Effector CD8-positive, alpha-beta T cell (primary cell): ENCODE measurements at places on chromosomes 2 and 18.

- DNase-seq, result no peak
These were observed 54.8 kb upstream of the TUBA3E start for GRCh38 chr2:130252880-130253645.

- no peak for DNase-seq
These were observed 61.4 kb upstream of the DNER start for GRCh38 chr2:229775614-229776313.

DNA sequence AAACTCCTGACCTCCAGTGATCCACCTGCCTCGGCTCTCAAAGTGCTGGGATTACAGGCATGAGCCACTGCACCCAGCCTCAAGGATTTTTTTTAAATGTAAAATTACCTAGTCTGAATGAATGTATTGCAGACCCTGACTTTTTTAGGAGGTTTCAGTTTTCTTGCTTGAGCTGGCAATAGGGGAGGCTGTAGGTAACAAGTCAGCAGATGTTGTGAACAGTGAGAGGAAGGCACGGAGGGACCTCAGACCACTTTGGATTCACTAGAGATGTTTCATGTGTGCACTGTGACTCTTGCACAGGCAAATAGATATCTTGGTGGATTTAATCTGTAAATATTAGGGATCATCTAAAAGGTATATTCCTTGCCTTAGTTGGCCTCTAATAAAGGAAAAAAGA is 6.4 kb downstream of the NDUFV2 start:
- DNase-seq, result no peak

DNA sequence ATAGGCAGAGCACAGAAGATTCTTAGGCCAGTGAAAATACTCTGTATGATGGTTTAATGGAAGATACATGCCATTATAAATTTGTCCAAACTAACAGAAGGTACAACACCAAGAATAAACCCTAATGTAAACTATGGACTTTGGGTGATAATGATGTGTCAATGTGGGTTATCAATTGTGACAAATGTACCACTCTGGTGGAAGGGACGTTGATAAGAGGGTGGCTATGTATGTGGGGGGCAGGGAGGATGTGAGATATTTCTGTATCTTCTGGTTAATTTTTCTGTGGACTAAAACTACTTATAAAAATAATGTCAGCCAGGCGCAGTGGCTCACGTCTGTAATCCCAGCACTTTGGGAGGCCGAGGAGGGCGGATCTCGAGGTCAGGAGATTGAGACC is 86.2 kb downstream of the HNRNPLL start:
- no peak for DNase-seq

GRCh38 chr18:44786688-44787087 is 106.0 kb downstream of the SETBP1 start:
- no peak for DNase-seq

DNA sequence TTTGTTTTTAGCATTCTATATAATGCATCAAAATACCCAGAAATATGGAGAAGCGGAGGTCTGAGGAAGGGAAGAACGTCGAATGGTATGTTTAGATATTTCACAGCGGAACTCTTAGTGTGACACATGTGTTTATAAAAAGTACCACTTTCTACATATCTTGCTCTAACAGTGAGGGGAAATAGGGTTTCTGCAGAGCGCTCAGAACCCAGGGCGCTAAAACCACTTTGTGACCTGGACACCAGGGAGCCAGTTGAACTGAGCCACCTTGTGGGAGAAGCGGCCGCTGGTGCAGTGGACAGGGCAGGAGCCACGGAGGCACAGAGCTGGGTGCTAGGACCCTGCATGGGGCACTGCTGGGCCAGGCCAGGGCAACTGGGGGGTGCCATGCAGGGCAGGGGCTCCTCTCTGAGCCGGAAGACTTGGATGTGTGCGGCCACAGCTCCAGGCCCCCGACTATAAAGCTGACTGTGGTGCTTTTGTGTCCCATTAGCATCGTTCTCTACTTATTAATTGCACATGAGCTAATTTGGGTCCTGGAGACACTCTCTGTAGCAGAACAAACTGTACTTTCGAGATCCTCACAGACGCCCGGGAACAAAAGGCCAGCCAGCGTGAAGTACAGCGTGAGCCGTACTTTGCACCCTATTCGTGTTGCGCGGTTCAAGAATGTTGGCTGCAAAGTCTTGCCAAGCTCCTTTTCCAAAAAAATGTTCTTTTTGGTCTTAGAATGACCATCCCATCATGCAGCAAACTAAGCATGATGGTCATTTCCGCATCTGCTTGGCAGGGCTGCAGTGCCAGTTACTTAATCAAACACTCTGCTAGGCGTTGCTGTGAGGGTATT is 151.9 kb upstream of the ALKAL2 start:
- DNase-seq, result no peak

- DNase-seq, result no peak
These were observed 195.7 kb downstream of the NBAS start for GRCh38 chr2:15365411-15365810.

GRCh38 chr2:62216616-62217015 is 20.7 kb downstream of the B3GNT2 start:
- DNase-seq, result no peak

DNA sequence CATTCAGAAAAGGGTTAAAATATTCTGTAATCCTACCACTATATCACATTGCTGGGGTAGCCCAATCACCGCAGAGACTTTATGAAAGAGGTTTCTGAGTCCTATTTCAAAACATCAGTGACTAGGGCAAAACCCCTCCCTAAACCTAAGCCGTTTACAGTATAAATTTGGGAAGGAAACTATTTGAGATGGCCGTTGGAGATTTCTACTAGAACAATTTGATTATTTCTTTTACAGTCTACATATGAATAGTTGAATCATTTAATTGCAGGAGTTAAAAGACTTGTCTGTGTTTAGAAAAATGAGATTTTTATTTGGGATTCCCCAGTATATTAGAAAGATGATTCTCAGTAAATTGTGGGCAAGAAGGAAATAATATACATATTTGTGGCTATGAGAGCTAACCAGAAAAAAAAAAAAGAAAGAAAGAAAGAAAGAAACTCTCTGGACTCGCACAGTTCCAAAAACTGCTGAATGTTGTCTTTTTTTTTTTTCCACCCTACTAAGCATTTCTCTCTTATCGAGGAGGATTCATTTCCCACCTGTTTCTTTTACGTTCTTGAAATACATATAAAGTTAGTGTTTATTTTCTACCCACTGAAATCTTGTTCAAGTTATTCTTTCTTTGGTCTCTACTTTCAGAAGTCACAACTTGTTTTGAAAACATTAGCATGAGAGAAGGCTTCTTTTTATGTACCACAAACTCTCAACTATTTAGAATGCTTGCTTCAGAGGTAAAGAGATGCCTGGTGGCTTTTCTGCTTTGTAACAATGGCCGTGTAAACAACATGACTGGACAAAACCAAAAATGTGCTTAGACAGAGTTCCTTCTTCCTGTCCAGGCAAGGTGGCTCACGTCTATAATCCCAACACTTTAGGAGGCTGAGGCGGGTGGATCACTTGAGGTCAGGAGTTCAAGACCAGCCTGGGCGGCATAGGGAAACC is 65.9 kb downstream of the BCL2 start:
- DNase-seq, result no peak

DNA sequence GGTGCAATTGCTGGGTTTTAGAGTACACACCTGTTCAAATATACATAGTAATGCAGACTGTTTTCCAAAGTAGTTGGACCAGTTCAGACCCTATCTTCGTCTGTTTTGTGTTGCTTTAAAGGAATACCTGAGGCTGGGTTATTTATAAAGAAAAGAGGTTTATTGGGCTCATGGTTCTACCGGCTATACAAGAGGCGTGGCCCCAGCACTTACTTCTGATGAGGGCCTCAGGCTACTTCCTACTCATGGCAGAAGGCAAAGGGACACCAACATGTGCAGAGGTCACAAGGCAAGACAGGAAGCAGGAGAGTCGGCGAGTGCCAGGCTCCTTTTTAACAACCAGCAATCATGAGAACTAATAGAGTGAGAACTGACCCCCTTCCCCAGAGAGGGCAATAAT is 21.9 kb upstream of the EMILIN2 start:
- no peak for DNase-seq

GRCh38 chr18:39208729-39209128 is 1643.1 kb upstream of the CELF4 start:
- no peak for DNase-seq

- DNase-seq, result peak; percentile 34
These were observed 790 bp upstream of the ACAA2 start for GRCh38 chr18:49814147-49814499.

DNA sequence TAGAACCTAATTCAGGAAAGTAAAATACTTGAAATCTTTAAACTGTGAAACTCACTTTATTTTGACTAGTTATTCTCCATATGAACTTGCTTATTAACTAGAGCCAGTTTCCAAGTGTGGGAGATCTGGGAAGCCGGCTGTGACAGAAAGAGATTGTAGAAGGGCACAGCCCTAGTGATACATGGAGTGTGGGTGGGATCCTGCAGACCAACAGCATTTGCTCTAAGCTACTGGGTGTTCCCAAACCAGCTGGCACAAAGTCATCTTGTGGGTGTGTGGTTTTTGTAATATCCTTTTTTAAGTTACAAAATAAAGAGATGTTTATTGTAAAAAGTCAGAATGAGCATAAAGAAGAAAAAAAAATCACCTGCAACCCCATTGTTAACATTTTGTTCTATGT is 3.4 kb downstream of the DUSP19 start:
- no peak for DNase-seq

DNA sequence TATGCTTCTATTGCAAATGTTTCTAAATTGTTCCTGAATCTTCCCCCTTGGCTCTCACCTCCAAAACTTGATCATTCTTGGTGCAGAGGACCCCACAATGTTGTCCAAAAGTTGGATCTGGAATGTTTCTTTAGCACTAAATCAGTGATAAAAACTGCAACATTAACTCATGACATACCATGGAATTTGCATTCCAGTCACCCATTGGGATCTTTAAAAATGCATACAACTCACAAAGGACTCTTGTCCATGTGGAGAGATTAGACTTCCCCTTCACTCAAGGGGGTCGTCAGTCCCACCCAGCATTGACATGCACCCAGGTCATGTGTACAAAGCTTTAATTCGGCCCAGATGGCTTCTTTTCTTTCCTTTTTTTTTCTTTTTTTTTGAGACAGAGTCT is 169.3 kb downstream of the SETBP1 start:
- no peak for DNase-seq

DNA sequence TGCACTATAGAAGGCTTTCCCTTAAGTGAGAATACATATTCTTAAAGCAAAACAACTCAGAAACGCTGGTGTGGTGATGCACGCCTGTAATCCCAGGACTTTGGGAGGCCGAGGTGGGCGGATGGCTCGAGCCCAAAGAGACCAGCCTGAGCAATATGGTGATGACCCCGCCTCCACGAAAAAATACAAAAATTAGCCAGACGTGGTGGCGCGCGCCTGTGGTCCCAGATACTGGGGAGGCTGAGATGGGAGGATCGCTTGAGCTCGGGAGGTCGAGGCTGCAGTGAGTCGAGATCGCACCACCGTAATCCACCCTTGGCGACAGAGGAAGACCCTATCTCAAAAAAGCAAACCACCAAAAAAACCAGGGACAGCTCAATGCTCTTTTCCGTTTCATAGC is 750 bp upstream of the CCDC150 start:
- no peak for DNase-seq

DNA sequence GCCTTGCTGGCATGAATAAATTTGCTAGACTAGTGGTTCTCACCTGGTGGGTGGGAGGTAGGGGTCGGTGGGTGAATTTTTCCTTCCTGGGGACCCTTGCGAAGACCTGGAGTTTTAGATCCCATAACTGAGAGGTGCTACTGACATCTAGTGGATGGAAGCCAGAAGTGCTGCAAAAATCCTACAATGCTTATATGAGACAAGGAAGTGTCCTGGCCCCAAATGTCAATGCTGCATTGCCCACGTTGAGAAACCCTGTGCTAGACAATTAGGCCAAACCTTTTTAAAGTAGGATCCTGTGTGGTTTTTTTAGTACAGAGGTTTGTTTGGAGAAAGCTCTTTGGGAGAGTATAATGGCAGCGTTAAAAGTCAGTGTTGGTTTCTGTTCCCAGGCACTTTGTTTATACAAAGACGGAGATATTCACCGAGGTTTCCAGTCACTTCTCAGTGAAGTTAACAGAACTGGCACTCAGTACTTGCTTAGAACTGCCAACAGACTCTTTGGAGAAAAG is 9.6 kb downstream of the SERPINB8 start:
- peak; percentile 5 for DNase-seq

GRCh38 chr2:143717053-143717452 is 587.8 kb downstream of the ARHGAP15 start:
- no peak for DNase-seq

DNA sequence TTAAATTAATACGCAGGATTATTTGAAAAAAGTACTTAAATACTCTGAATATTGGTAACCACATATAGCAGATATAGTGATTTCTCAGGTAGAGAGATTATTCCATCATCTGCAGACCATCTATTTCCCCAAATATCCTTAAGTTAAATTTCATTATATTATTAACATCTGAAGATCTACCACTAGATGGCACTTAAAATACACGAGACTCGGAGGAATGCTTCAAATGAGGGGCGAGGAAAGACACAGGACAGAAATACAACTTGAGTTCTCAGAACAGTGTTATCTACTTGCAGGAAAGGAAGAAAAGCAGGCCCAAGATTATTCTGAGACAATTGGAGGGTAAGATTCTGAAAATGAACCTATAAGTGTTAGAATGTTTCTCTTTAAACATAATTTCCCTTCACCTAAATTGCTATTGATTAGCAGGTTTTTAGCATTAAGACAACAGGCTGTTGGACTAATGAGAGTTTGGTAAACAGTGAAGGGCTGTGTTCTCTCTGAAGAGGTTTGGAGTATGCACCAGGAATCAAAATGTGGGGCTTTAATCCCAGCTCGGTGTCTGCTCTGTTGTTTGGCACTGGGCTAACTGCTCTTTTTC is 76.9 kb upstream of the GCFC2 start:
- DNase-seq, result no peak

DNA sequence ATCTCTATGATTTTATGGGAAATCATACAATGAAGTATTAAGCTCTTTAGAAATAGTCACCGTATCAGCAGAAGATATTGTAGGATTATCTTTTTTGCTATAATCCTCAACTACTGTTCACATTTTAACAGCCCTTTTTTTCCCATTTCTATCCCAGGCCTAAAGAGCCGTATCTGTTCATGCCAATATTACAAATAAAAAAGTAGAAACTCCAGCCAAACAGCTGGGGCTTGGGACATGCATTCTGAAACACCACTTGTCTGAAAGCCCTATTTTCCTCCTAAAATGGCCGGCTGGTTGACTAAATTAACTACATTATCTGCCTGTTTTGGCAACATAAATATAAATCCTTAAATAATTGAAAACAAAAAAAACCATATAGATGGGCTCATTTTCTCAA is 477.8 kb downstream of the CDH2 start:
- no peak for DNase-seq

- DNase-seq, result no peak
These were observed 490.0 kb upstream of the HS6ST1 start for GRCh38 chr2:128808462-128809258.

GRCh38 chr2:225104971-225105370 is 62.7 kb upstream of the DOCK10 start:
- DNase-seq, result no peak

- no peak for DNase-seq
These were observed 47.8 kb downstream of the CCDC195 start for GRCh38 chr2:224668123-224668909.

DNA sequence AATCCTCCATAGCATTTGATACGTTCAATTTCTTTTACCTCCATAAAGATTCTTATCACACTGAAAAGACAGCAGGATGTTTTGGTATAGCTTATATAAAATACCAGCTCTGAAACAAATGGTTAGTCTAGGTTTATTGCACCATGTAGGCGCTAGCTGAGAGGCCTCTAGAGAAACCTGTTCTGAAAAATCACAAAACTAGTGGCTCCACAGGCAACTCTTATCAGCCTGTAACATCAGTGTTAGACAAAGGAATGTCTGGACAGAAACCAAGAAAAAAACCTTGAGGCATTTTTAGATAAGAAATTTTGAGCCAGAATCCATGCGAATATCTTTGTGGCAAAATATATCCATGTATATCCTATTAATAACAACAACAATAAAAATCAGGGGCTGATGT is 440.4 kb upstream of the MAP2 start:
- no peak for DNase-seq
